ENCODE measurements at places on chromosomes 16 and 17.

DNA sequence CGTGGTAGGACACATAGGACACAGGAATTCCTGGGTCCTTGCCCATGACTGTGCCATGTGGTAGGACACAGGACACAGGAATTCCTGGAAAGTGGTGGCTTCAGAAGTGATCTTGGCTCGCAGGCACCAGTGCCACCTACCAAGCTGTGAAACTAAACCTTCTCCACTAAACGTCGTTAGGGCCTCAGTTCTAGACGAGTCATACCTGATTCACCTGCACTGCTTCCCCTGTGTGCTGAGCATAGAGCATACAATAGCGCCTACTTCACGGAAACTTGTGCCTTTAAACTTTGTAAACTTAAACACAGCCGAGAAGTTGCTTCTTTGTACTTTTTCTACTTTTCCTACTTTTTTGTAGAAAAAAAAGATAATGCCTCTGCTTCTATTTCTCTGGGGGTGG is 4.8 kb downstream of the SOX8 start:
- no peak for DNase-seq

DNA sequence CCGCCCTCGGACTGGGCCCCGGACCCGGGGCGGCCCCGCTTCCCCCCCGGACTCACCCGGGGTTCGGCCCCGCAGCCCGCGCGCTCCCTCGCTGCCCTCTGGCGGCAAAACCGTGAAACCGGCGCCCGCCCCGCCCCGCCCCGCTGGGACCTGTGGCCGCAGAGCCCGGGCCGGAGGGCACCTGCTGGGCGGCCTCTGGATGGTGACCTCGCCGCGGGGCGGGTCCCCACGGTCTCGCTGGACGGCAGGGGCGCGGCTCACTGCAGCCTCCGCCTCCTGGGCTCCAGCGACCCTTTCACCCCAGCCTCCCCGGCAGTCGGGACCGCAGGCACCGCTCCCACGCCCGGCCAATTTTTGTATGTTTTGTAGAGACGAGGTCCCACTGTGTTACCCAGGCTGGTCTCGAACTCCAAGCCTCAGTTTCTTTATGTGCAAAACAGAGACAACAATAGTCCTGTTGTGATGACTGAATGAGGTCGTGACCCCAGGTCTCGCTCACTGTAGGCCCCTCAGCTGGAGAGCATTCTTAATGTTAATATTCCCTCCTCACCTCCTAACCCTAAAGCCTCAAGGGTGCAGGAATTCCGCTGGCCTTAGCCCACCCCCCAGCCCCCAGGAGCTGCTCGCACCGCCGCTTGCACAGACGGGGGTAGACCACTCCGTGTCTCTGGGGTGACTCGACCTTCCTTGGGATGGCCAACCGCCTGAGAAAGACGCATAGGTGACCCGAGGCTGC is 33.7 kb upstream of the RPH3AL start:
- no peak for DNase-seq

DNA sequence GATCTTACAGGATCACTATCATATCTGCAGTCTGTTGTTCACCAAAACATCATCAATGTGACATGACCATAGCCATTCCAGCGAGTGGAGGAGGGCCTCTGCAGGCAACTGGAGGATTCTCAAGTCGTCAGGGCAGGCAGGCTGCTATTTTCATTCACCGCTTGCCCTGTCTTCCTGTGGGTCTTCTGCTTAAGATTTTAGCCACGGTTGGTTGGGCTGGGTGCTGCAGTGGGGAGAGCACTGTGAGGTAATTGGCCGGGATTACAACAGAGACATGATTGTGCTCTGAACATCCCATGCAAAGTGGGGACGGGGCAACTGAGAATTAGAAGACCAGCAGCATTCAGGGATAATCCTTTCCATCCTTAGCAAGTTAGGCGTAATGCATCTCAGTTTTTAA is 245.9 kb downstream of the CPPED1 start:
- DNase-seq, result no peak

DNA sequence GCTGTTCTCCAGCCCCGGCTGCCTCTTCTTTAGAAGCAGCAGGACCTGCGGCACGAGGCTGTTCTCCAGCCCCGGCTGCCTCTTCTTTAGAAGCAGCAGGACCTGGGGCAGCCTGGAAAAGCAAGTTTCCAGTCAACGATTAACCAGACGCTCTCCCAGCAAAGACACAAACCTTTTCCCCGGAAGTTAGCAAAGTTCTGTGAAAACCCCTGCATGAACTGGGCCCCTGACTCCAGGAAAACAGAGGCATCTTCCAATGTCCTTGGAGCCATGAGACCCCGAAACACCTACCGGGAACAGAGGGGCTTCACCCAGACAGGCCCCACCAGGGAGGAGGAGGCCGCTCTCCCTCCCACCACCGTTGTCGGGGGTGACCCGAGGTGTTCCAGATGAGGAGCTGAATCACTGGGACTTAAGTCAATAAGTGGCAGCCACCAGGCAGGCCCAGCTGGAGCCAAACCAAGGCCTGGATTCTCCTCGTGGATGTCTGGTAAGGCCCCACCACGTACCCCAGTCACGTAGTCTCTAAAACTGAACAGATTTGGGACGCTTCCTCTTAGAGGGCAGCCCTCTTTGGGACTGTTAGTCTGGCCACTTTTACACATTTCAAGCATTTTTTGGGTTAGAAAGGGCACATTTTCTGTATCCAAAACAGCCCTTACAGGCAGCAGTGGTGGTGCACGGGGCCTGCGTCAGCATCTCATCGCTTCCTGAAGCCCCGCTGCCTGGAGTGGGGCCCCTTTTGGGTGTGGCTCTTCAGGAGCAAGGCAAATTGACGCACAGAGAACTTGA is at the start of gene RPH3AL:
Gene RPH3AL (minus strand): TSS at position 387 of the 792 bp plus-strand sequence. CDS start 25,264 bp downstream, outside the sequence.
- no peak for DNase-seq

- DNase-seq, result no peak
Observed at GRCh38 chr16:13956635-13957196, 36.8 kb downstream of the ERCC4 start.

DNA sequence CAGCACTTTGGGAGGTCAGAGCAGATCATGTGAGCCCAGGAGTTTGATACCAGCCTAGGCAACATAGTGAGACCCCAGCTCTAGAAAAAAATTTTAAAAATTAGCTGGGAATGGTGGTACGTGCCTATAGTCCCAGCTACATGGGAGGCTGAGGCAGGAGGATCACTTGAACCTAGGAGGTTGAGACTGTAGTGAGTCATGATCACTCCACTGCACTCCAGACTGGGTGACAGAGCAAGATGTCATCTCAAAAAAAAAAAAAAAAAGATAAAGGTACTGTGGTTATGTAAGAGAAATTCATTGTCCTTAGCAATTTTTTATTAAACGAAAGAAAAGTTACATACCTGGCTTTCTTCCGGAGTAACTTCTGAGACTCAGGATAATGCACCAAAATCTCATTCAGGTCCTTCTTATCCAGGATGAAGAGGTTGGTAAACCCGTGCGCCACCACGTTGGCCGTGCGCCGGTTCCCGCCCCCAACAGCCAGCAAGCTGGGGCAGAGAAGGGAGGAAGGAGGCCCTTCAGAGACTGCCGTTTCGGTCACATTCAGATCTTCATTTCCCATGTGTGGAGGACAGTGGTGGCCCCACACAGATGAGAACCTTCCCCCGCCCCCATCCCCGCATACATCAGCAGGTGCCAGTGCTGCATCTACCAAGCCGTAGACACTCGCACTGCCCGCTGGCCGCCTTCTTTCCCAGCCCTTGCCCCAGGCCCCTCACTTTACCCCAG is 73.7 kb downstream of the CNGB1 start:
- no peak for DNase-seq

DNA sequence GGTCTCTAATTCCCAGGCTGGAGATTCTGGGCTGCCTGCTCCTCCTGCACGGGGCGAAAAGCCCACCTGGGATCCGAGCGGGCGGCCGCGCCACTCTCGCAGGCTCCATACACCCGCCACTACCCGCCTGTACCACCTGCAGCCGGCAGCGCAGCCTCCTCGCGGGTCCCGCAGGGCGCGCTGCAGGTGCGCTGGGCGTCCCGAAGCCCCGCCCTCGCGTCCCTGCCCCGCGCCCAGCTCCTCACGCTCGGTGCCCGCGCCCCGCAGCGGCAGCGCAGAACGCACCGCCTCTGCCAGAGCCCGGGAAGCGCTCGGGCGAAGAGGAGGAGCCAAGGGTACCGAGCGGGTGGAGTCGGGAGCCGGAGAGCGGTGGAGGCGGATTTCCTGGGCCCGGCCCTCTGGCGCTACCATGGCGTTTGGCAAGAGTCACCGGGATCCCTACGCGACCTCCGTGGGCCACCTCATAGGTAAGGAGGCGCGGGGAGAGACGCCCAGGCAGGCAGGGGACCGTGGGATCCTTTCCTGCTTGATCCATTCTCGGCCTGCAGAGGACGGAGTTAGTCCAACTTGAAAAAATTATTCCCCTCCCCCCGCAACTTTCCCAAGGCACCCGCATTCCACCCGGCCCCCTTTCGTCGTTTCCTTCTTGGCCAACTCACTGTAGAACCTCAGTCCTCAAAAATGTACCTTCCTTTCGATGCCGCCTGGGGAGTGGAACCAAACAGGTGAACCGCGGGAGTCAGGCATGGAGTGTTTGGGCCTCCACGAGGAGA is at the start of gene TOM1L1:
Gene TOM1L1 (plus strand): TSS at position 396 of the 773 bp plus-strand sequence. CDS start 14 bp downstream, at position 410.
- DNase-seq, result peak; percentile 18

GRCh38 chr16:28001642-28002041 is 61.9 kb downstream of the GSG1L start:
- DNase-seq, result no peak

GRCh38 chr17:17947309-17947708 is 24.9 kb downstream of the TOM1L2 start:
- no peak for DNase-seq

- DNase-seq, result peak; percentile 56
Observed at GRCh38 chr17:50550661-50551432, 3.9 kb downstream of the SPATA20 start.

DNA sequence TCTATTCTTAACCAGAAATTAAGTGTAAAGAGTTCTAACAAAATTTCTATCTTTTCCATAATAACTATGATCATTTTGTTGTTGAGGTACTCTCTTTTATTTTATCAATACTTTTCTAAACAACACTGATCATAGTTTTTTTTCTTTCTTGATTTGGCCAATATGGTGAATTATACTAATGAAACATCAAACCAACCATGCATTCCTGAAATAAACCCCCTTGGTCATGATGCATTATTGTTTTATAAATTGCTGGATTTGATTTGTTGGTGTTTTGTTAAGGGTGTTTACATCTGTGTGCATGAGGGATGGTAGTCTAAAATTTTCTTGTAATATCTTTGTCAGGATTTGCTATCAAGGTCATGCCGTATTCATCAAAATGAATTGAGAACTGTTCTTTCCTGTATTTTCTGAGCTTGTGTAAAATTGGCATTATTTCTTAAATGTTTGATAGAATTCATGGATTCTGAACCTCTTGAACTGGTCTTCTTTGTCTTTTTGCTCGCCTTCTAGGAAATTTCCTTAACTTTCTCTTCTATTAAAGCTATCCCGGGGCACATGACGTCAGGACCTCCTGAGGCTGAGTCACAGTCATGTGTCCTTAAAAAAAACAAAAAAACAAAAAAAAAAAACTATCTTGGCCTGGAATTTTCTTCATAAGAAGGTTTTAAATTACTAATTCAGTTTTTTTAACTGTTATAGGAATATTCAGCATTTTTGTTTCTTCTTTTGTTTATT is 3.9 kb upstream of the TRIM25 start:
- DNase-seq, result no peak

DNA sequence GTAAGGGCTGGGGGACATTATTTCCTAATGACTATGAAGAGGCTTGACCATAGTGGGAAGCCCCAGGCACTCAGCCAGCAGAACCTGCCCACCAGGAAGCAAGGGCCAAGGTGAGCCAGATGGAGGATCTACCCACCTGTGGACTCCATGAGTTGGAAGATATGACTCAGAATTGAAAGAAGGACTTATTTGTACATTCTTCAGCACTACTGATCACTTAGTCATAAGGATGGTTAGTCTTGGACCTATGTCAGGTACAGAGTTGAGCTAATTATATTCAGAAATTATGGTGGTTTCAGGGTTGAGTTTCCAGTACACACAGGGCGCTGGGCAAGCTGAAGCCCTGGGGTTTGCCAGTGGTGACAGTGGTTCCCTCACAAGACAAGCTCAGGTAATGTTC is 24.0 kb upstream of the GRIN2A start:
- no peak for DNase-seq

- no peak for DNase-seq
Observed at GRCh38 chr16:88070989-88071625, 119.9 kb downstream of the BANP start.

GRCh38 chr17:30091771-30092170 is 24.8 kb upstream of the NSRP1 start:
- DNase-seq, result peak; percentile 76

DNA sequence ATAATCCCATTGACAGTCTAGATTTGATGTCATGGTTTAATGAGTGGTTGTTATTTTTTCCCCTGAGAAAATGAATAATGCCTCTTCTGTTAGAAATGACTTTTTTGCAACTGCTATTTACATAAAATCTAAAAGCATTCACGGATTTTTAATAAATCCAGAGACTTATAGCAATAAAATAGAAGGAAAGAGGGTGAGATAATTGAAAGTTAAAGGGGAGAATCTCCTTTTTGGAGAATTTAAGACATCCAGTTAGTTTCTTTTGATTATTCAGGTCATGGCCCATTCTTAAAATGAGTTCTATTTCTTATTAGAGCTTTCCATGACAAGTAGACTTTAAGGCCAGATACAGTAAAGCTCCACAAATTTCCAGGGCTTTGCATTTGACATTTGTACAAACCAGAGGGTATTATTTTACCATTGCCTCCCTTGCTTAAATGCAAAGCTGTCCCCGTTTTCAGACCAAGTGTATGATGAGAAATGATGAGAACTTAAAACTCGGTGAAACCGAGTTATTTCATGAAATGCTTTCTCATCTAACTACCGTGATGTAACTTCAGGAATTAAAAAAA is 789.0 kb upstream of the SOX9 start:
- no peak for DNase-seq

DNA sequence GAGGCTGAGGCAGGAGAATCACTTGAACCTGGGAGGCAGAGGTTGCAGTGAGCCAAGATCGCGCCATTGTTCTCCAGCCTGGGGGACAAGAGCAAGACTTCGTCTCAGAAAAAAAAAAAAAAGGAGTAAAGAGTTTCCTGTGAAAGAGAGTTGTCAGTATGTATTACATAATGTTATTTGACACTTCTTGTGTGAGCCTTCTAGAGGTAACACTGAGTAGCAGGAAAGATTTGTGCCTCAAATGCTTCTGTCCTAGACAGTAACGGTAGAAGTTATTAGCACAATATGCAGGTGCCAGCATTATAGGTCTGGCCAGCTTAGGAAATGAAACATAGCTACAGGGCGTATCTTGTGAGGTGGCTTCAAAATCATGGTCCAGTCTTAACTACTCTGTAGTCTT is 6.2 kb downstream of the RPS6KB1 start:
- DNase-seq, result no peak

DNA sequence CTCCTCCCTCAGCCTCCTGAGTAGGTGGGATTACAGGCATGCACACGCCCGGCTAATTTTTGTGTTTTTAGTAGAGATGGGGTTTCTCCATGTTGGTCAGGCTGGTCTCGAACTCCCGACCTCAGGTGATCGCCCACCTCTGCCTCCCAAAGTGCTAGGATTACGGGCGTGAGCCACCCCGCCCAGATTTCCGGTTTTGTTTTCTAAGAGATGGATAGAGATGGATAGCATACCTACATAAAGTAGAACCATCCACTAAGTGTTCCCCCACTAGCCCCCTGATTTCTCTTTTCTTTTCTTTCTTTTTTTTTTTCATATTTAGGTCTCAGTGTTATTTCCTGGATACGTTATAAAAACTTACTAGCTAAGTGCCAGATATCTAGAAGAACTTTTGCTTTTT is 2.0 kb downstream of the WSB1 start:
- DNase-seq, result no peak

Measured in fibroblast of skin of left quadriceps (primary cell).